ENCODE measurements at places on chromosomes 5 and 9.

DNA sequence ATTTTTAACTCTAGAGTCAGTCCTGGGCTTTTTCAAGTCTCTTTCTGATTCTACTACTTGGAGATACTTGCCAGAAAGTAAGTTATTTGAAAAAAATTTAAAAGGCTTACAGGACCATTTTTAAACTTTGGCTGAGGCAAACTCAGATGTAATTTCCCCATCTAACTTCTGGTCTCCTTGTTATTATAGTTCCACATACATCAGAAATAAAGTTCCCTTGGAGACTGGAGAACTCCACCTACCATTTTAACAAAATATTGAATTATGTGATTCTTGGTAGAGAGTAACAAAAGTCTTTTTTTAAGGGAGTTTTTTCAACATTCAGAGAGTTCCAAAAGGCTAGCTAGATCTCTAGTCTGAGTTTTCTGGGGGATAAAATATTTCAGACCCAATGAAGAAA, 56.3 kb upstream of the SNX2 start:
- DNase-seq = no peak

- no peak for DNase-seq
These were observed 38.8 kb upstream of the RPL26L1 start for GRCh38 chr5:172920447-172920849.

DNA sequence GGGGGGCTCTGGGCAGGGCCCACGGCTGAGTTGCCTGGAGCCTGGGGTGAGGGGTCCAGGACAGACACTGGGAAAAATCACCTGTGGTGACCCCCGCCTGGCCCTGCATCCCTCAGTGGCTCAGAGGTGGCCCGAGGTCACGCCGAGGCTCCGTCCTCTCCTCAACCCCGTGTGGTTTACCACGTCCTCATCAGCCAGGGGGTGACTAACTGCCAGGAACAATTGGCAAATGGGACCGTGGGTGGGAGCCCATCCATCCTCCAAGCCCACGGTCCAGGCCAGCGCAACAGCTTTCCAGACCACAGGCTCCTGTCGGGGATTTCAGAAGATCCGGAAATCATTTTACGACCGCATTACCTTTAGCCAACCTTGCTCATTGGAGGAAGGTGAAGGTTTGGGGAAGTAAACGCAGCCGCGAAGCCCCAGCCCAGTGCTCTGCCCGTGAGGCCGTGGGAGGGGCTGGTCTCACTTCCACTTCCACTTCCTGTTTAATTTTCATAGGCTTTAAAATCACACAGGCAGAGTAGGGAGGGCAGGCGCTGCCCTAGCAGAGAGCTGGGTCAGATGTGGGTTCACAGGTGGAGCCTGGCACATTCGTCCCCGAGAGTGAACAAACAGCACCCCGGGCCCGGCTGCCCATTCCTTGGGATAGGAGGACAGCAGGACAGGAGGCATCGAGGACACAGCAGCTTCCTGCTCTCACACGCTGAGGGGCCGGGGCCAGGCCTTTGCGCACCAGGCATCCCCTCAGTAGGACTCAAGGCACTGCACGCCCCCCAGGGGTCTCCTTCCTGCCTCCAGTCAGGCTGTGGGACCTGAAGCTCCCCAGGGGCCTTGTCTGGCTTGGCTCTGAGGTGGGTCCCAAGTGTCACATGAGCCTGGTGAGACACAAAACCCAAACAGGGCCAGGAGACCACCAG, 19.8 kb upstream of the SLC9A3 start:
- no peak for DNase-seq

GRCh38 chr9:126309427-126310189, 17.0 kb upstream of the MVB12B start:
- no peak for DNase-seq

DNA sequence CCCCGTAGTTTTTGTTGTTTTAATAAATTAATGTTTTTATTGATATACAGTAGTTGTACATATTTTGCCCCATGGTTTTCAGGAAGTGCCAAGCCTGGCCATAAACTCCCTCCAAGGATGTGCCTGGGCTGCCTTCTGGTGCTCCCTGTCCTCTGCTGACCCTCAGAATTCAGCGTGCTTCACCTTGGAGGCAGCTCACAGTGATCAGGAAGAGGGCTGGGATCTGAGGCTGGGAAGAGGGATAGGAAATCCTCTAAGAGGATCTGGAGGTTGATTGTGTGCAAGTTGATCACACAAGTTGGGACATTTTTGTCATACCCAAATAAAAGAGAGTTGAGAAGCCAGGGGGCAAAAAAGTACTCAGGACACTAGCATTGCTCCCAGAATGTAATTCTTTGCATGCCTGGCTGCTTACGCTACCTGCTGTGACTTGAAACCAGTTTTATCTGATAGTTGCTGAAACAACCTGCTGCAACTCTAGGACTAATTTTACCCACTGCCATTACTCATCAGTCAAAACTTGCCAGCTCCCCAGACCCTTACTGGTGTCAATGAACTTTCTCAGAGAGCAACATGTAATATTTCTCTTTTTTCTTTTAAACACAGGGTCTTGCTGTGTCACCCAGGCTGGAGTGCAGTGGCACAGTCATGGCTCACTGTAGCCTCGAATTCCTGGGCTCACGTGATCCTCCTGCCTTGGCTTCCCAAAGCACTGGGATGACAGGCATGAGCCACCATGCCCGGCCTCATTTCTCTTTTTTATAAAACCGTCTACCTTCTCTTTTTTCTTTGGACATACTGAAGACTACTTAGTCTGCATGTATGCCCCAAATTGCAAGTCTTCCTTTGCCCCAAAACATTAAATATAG, 29.0 kb downstream of the PDE6A start:
- no peak for DNase-seq

GRCh38 chr5:142659405-142659804, 26.5 kb downstream of the FGF1 start:
- DNase-seq = no peak

DNA sequence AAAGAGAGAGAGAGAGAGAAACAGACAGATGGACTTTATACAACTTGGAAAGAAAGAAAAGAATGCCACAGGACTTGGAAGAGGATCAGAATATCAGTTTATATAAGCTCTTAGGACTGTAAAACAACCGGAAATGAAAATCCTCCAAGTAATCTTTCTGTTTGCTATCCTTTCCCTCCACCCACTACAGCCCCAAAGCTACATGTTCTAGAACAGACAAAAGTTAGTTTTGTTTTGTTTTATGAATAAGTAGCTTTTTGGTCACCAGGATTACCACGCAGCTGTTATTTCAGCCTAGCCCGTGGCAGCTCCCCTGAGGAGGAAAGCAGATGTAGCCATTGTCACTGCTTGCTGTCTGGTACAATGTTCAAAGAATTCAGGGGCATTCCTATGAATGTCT, 66.6 kb downstream of the SH3TC2 start:
- DNase-seq = no peak

- DNase-seq = no peak
These were observed 53.3 kb downstream of the SAR1B start for GRCh38 chr5:134579284-134579771.

- DNase-seq = no peak
These were observed 49.7 kb downstream of the WWC1 start for GRCh38 chr5:168341178-168341577.
